ENCODE measurements at places on chromosomes 13 and 19. TPM values are rescaled to one million over a fixed set of nuclear protein-coding genes. Genes with fewer than 3 reads are reported as not detected.

DNA sequence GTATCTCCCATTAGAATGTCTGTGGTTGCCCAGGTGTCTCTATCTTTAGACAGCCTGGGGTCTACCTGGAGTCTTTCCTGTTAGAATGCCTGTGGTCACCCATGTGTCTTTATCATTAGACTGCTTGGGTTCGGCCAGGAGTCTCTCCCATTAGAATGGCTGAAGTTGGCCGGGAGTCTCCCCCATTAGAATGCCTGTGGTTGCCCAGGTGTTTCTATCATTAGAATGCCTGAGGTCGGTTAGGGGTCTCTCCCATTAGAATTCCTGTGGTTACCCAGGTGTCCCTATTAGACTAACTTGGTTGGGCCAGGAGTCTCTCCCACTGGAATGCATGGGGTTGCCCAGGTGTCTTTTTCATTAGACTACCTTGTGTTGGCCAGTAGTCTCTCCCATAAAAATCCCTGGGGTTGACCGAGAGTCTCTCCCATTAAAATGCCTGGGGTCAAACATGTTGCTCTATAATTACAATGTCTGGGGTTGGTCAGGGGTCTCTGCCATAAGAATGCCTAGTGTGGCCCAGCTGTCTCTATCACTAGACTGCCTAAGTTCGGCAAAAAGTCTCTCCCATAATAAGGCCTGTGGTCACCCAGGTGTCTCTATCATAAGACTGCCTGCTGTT lies 1448.7 kb downstream of the UQCRFS1 start:
- no peaks in the 10 kb centered on the region for H3K4me1 ChIP-seq
- no peak for DNase-seq
- H3K4me3 ChIP-seq = no peak overlapping the region
- H3K27ac ChIP-seq = no peak overlapping the region

DNA sequence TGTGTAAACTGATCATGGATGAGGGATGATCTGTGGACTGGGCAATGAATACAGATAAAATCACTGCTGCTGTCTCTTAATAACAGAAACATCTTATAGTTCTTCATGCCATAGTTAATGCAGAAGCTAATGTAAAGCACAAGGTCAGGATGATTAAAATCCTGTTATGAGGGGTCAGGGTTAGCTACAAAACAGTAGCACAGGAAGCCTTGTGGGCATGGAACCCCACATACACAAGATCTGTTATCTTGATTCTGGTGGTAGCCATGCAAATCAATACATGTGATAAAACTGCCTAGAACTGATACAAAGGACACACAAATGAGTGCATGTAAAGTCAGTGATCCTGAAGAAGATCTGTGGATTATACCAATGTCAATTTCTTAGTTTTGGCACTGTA lies 96.4 kb downstream of the KLF12 start:
- H3K36me3 ChIP-seq = no peaks in the 10 kb centered on the region
- H3K27ac ChIP-seq = no peak overlapping the region
- no peak for DNase-seq
- H3K4me1 ChIP-seq = peaks cover 14% of the 10 kb centered on the region

GRCh38 chr13:39565036-39565949 lies 37.7 kb downstream of the LHFPL6 start:
- H3K27me3 ChIP-seq = no peaks in the 10 kb centered on the region
- no peaks in the 10 kb centered on the region for H3K36me3 ChIP-seq
- peak overlapping the region; percentile 92 for H3K27ac ChIP-seq
- peak overlapping the region; percentile 61 for H3K4me3 ChIP-seq
- peak; percentile 70 for DNase-seq
- peaks cover 40% of the 10 kb centered on the region for H3K4me1 ChIP-seq

DNA sequence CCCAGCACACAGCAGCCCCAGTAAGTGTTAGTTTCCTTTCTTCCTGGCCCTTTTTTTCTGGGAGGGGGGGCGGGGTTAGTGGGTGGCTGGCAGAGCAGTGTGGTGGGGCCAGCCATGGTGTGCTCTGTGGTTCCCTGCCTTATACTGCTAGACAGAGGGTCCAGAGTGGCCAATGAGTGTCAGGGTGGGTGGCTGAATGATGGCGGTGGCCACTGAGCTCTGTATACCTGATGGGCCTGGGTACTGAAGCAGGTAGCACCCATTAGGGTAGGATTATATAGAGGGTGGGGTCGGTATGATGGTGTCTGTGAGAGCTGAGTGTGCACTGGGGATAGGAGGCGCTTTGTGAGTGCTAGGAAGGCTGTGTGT lies 13.8 kb downstream of the CIC start:
- H3K4me1 ChIP-seq = peaks cover 32% of the 10 kb centered on the region
- peaks cover 16% of the 10 kb centered on the region for H3K36me3 ChIP-seq
- DNase-seq = no peak
- no peaks in the 10 kb centered on the region for H3K27me3 ChIP-seq

DNA sequence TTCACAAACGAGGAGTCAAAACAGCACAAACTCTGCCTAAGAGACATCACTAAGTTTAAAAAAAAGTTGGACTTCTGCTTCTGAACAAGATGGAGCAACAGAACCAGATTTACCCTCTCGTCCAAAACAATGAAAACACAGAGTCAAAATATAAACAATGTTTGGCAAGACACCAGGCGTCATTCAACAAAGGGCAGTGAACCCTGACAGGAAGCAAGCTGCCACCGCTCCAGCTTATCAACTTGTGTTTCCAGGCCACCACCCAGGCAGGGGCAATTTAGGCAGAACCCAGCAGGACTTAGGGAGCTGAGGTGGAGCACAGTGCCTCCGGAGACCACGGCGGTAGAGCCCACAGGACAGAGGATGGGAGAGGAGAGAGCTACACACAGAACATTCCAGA lies 8.6 kb upstream of the NAPA start:
- H3K27me3 ChIP-seq = no peaks in the 10 kb centered on the region
- no peaks in the 10 kb centered on the region for H3K36me3 ChIP-seq
- H3K27ac ChIP-seq = no peak overlapping the region

Gene PLPP2
- 5.4 TPM for total RNA-seq

- peak; percentile 12 for DNase-seq
- no peak overlapping the region for H3K4me3 ChIP-seq
- peaks cover 6% of the 10 kb centered on the region for H3K36me3 ChIP-seq
- no peaks in the 10 kb centered on the region for H3K27me3 ChIP-seq
- H3K27ac ChIP-seq = no peak overlapping the region
- H3K4me1 ChIP-seq = peaks cover 6% of the 10 kb centered on the region
Measured at GRCh38 chr13:44474122-44474910, 100.7 kb downstream of the SERP2 start.

DNA sequence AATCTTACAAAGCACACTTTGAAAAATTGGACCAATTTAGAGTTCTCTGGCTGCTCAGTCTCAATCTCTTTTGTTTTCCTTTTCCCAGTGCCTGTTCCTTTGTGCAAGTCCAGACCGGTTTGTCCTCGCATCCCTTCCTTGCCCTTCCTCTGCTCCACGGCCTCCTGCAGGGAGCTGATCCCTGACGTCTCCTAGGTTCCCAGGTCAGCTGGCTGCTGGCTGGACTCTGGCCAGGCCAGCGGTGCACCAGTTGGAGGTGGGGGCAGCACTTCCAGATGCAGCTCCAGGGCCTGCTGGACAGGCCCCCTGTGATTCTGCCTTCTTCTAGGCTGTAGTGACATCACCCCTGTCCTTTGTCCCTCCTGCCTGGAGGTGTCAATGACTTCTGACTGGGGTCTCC lies 44.0 kb upstream of the KPNA3 start:
- H3K4me1 ChIP-seq = peaks cover 20% of the 10 kb centered on the region
- DNase-seq = peak; percentile 74
- no peaks in the 10 kb centered on the region for H3K36me3 ChIP-seq
- no peak overlapping the region for H3K4me3 ChIP-seq
- no peaks in the 10 kb centered on the region for H3K27me3 ChIP-seq

Gene ZNF574
- total RNA-seq = 13.5 TPM

GRCh38 chr13:75357576-75358289 lies 124.2 kb downstream of the TBC1D4 start:
- H3K27me3 ChIP-seq = no peaks in the 10 kb centered on the region
- peaks cover 21% of the 10 kb centered on the region for H3K4me1 ChIP-seq
- no peak overlapping the region for H3K27ac ChIP-seq
- peak; percentile 87 for DNase-seq
- no peak overlapping the region for H3K4me3 ChIP-seq
- no peaks in the 10 kb centered on the region for H3K36me3 ChIP-seq
